ENCODE measurements at places on chromosomes 7 and 10. TPM values are rescaled to one million over a fixed set of nuclear protein-coding genes. Genes with fewer than 3 reads are reported as not detected.

ZNF804B gene
- total RNA-seq = 0.66 TPM

HHEX gene
- total RNA-seq = not detected

- H3K27ac ChIP-seq = peak overlapping the region; percentile 92
- no peaks in the 10 kb centered on the region for H3K36me3 ChIP-seq
- peaks cover 56% of the 10 kb centered on the region for H3K4me1 ChIP-seq
- no peaks in the 10 kb centered on the region for H3K27me3 ChIP-seq
- peak overlapping the region; percentile 37 for H3K4me3 ChIP-seq
Measured at GRCh38 chr7:2802504-2803341, 41.4 kb downstream of the GNA12 start.

- peaks cover 2% of the 10 kb centered on the region for H3K27me3 ChIP-seq
- H3K4me1 ChIP-seq = peaks cover 4% of the 10 kb centered on the region
- no peak for DNase-seq
- H3K27ac ChIP-seq = no peak overlapping the region
- H3K4me3 ChIP-seq = no peak overlapping the region
- no peaks in the 10 kb centered on the region for H3K36me3 ChIP-seq
Measured at GRCh38 chr7:52799817-52800216, 235.6 kb upstream of the POM121L12 start.

DNA sequence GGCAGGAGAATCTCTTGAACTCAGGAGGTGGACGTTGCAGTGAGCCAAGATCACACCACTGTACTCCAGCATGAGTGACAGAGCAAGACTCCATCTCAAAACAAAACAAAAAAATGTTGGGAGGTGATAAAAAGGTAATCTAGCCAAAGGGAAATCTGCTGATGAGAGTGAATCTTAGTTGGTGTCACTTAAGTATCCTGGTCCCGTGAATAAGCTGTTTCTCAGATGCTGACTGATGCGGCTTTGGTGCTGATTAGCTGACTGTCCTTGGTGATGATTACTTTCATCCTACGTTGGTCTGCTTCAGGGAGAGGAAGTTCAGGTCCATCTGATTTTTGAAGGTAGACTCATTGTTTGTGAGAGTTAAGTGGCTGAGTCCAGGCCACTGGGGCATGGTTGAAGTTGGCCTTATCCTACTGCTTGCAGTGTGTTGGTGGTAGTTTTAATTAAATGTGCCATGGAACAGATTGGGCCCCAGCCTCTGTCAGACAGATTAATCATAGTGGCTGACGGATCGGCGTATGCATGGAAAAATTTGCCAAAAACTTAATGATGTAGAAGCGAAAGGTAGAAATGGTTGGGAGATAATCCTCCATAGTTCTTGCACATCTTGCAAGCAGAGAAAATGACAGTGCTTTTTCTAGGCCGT is 17.4 kb upstream of the TMEM236 start:
- no peak overlapping the region for H3K4me3 ChIP-seq
- no peaks in the 10 kb centered on the region for H3K27me3 ChIP-seq
- no peak for DNase-seq
- no peaks in the 10 kb centered on the region for H3K4me1 ChIP-seq
- H3K27ac ChIP-seq = no peak overlapping the region
- no peaks in the 10 kb centered on the region for H3K36me3 ChIP-seq

GRCh38 chr7:108367946-108368345 is 88.3 kb downstream of the NRCAM start:
- no peak overlapping the region for H3K27ac ChIP-seq
- H3K4me1 ChIP-seq = no peaks in the 10 kb centered on the region
- DNase-seq = no peak
- peaks cover 6% of the 10 kb centered on the region for H3K27me3 ChIP-seq

AFAP1L2 gene
- total RNA-seq = 5.7 TPM

DNA sequence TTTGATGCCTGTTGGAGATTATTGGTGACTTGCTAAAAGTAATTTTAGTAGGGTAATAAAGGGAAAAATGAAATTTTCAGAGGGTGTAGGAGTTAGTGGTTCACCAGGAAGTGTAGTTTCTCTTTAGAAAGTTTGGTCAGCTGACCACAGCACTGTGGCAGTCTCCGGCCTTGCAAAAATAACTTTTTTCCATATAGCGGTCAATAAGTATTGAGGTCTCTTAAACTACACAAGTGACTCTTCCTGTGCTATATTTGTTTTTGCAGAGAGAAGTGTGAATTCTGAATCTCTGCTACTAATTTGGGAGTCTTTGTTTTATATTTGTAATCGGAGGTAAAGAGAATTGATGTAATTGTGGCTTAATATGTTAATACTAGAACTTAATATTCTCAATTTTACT is 24.3 kb downstream of the PTPN12 start:
- H3K27ac ChIP-seq = no peak overlapping the region
- H3K4me1 ChIP-seq = peaks cover 17% of the 10 kb centered on the region
- H3K27me3 ChIP-seq = no peaks in the 10 kb centered on the region
- no peak overlapping the region for H3K4me3 ChIP-seq
- no peak for DNase-seq

OAT gene
- 52.5 TPM for total RNA-seq

CNTNAP2 gene
- total RNA-seq = 3.9 TPM

DNA sequence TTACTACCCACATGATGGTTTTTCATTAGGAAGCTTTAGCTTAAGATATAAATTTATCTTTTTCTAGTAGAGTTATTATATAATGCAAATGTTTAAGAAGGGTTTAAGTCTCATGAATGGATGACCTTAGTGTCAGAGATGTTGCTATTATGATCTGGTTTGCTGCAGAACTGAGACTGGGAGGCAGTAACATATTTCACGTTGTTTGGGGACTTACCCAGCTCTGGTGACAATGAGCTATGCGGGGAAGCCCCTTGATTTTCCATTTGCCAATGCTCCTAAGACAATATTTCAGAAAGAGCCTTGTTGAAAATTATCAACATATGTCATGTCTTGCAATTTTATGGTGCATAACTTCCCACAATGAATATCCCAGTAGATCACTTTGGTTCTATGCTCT is 754.6 kb downstream of the REEP3 start:
- no peaks in the 10 kb centered on the region for H3K36me3 ChIP-seq
- no peak overlapping the region for H3K4me3 ChIP-seq
- no peak for DNase-seq
- no peaks in the 10 kb centered on the region for H3K27me3 ChIP-seq
- H3K27ac ChIP-seq = no peak overlapping the region
- no peaks in the 10 kb centered on the region for H3K4me1 ChIP-seq

PAPOLB gene
- total RNA-seq = 0.22 TPM

PNLIP gene
- total RNA-seq = not detected

ZCCHC24 gene
- 34.0 TPM for total RNA-seq

CUZD1 gene
- total RNA-seq = not detected

DNA sequence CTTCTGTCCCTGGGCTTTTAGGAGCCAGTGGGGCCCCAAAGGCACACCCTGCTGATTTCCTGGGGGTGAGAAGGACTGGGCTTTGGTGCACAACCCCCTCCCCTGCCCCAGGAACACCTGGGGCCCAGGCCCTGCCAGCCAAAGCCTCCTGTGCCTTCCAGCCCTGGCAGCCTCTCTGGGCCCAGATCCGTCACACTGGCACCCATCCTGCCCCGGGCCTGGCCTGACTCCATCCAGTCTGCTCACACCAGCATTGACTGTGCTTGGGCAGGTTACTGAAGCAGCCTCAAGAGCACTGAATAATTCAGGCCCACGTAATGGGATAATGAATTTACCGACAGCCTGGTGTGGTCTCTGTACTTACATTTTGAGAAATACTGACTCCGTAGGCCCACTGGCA is 12.0 kb upstream of the COMTD1 start:
- H3K27ac ChIP-seq = no peak overlapping the region
- peaks cover 5% of the 10 kb centered on the region for H3K27me3 ChIP-seq
- H3K4me3 ChIP-seq = no peak overlapping the region

GJD4 gene
- total RNA-seq = not detected

ALOX5 gene
- 10.6 TPM for total RNA-seq

DNA sequence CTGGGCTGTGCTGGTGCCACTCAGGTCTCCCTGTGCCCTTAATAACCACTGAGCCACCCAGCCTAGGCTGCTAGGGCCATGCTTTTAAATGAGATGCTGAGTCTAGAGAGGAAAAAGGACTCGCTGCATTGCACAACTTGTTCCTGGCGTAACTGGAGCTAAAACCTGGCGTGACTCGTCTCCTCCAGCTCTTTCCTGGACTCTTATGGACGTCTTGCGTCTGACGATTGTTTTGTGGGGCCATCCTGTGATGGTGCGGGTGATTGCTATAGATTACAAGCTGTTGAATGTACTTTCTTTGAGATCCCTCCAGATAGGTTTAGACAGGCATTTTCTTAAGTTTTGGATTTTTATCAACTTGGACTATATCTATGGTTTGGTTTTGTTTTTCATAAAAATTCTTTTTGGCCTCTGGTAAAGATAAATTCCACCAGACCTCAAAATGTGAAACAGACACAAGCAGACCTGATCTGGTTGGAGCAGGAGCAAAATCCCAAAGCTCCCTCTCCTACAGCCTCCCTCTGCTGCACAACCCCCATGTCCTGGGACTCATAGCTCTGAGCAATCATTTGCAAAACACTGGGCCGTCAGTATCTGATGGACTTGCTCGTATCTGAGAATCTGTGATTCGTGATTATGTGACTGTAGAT is 230.3 kb downstream of the ARHGAP12 start:
- DNase-seq = no peak
- H3K27ac ChIP-seq = peak overlapping the region; percentile 65
- no peak overlapping the region for H3K4me3 ChIP-seq
- no peaks in the 10 kb centered on the region for H3K27me3 ChIP-seq
- H3K4me1 ChIP-seq = peaks cover 18% of the 10 kb centered on the region

LBX1 gene
- total RNA-seq = not detected

- no peak overlapping the region for H3K4me3 ChIP-seq
- H3K4me1 ChIP-seq = peaks cover 18% of the 10 kb centered on the region
- H3K36me3 ChIP-seq = no peaks in the 10 kb centered on the region
- H3K27ac ChIP-seq = no peak overlapping the region
- DNase-seq = no peak
Measured at GRCh38 chr7:35725280-35725680, 30.3 kb upstream of the HERPUD2 start.

CALCR gene
- total RNA-seq = not detected
